SJCRH30 (cell line): ENCODE measurements at places on chromosomes 7 and 10. TPM values are rescaled to one million over a fixed set of nuclear protein-coding genes. Genes with fewer than 3 reads are reported as not detected.

SPAM1 gene
- not detected in 2 replicates for total RNA-seq

GDF10 gene
- total RNA-seq = not detected in 2 replicates

- H3K36me3 ChIP-seq = no peaks in the 10 kb centered on the region
- no peaks in the 10 kb centered on the region; the same call in 1 of the 2 replicates for H3K27me3 ChIP-seq
- no peak for DNase-seq
- H3K4me3 ChIP-seq = no peak overlapping the region
- no peak overlapping the region for H3K27ac ChIP-seq
- no peaks in the 10 kb centered on the region for H3K4me1 ChIP-seq
Measured at GRCh38 chr7:118149394-118149793, 34.6 kb upstream of the LSM8 start.

GRCh38 chr10:74851831-74852230, 25.4 kb downstream of the KAT6B start:
- H3K4me3 ChIP-seq = no peak overlapping the region
- no peak overlapping the region for H3K27ac ChIP-seq
- no peak for DNase-seq
- no peaks in the 10 kb centered on the region for H3K4me1 ChIP-seq
- no peaks in the 10 kb centered on the region for H3K27me3 ChIP-seq

NPSR1 gene
- not detected in 2 replicates for total RNA-seq

- no peak for DNase-seq
- H3K4me1 ChIP-seq = peaks cover 14% of the 10 kb centered on the region
- no peak overlapping the region for H3K4me3 ChIP-seq
- no peak overlapping the region; the same call in 1 of the 2 replicates for H3K27ac ChIP-seq
Measured at GRCh38 chr10:70597856-70598815, 4.4 kb downstream of the PRF1 start.

OR6V1 gene
- total RNA-seq = not detected in 2 replicates

- H3K27me3 ChIP-seq = no peaks in the 10 kb centered on the region
- H3K4me3 ChIP-seq = no peak overlapping the region
- no peak overlapping the region for H3K27ac ChIP-seq
- peaks cover 11% of the 10 kb centered on the region; the same call in 1 of the 2 replicates for H3K4me1 ChIP-seq
Measured at GRCh38 chr7:47648275-47648925, 66.5 kb upstream of the TNS3 start.

DNA sequence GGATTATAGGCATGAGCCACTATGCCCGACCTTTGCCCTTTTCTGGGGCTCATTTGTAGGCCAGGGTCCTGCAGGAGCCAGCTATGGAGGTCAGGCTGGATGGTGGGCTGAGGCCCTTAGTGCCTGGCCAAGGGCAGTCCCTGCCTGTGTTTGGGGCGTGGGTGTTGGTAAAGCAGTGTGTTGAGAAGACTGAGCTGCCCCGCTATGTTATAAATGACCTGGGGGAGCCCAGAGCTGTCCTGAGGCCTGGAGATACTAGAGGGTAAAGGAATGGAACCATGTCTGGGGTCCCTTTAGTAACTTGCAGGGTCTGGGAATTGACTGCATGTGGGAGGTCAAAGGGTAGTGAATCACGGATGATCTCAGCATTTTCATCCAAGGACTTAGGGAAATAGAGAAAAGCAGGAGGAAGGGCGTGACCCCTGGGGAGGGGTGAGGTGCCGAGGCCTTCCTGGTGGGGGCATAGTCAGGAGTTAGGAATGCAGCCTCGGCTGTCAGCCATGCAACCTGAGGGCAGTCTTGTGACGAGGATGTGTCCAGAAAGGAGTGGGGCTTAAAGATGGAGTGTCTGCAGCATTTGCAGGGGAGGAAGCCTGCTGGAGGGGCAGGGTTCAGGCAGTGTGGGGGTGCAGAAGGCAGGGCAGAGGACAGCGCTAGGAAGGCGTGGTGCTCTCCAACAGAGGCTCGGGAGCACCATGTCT, 31.5 kb downstream of the TMEM248 start:
- H3K4me1 ChIP-seq = no peaks in the 10 kb centered on the region
- DNase-seq = no peak
- H3K4me3 ChIP-seq = no peak overlapping the region
- H3K27me3 ChIP-seq = no peaks in the 10 kb centered on the region
- no peak overlapping the region for H3K27ac ChIP-seq

TRIM73 gene
- 0.20 and 1.8 TPM in 2 replicates for total RNA-seq

DNA sequence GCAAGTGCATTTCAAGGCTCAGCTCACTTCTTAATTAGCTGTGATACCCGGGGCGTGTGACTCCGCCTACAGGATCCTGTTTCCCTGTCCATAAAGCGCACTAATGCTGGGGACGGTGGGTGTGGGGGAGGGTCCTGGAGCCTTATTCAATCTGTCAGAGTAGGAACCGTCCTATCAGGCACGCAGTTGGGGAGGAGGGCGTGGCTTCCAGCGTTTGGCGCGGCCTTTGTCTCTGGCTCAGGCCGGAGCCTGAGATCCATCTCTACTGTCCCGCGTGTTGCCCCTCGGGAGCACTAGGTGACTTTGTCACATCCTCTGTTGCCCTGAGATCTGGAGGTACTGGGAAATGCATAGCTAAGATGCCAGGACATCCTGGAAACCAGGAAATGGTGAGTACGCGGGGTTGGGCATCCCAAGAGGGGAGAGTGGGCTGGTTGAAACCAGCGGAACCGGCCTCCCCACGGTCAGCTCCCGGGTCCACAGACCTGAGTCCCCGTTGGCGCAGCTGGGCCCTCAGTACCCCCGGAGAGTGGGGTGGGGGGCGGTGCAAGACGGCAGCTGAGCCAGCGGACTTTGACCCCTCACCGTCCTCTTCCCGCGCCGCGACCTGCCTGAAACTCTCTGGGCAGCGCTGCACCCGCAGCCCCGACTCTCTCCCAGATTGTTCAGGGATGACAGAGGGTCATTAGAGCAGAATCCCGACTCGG, 104.4 kb upstream of the ZNF92 start:
- H3K27ac ChIP-seq = peak overlapping the region; percentile 71
- H3K36me3 ChIP-seq = no peaks in the 10 kb centered on the region
- H3K27me3 ChIP-seq = no peaks in the 10 kb centered on the region; the same call in 1 of the 2 replicates
- peaks cover 13% of the 10 kb centered on the region for H3K4me1 ChIP-seq
- peak overlapping the region; percentile 86 for H3K4me3 ChIP-seq

PRSS1 gene
- not detected in 2 replicates for total RNA-seq

GRCh38 chr7:97064972-97065587, 40.4 kb upstream of the DLX5 start:
- DNase-seq = peak; percentile 80
- H3K27me3 ChIP-seq = no peaks in the 10 kb centered on the region
- no peak overlapping the region for H3K27ac ChIP-seq
- H3K4me3 ChIP-seq = no peak overlapping the region

GRCh38 chr7:13920053-13920697, 69.3 kb downstream of the ETV1 start:
- no peaks in the 10 kb centered on the region for H3K36me3 ChIP-seq
- H3K27me3 ChIP-seq = no peaks in the 10 kb centered on the region
- peak overlapping the region; percentile 18 for H3K4me3 ChIP-seq
- DNase-seq = peak; percentile 98
- H3K27ac ChIP-seq = peak overlapping the region; percentile 91

DNA sequence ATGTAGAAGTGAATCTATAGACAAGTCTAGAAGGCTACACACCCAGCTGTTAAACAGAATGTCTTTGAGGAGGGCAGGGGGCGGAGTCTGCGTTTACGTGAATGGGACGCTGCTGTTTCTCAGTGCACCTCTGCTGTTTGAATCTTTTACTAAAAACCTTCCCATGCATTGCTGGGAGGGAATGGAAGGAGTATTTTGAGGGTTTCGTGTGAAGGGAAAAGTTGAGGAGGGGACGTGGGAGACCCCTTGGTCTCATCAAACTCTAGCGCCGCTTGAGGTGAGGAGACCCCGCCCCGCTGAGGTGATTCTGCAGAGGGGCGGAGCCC, 492 bp upstream of the VCL start:
- no peaks in the 10 kb centered on the region for H3K27me3 ChIP-seq
- no peak for DNase-seq
- H3K36me3 ChIP-seq = no peaks in the 10 kb centered on the region
- H3K27ac ChIP-seq = no peak overlapping the region; the same call in 1 of the 2 replicates
- H3K4me1 ChIP-seq = 0 out of 2 replicates have a peak, but pooled peaks cover 2% of the 10 kb centered on the region

- no peaks in the 10 kb centered on the region for H3K4me1 ChIP-seq
- no peak overlapping the region for H3K27ac ChIP-seq
- H3K4me3 ChIP-seq = no peak overlapping the region
- H3K36me3 ChIP-seq = no peaks in the 10 kb centered on the region
Measured at GRCh38 chr10:29199339-29199738, 89.5 kb upstream of the LYZL1 start.

MALSU1 gene
- total RNA-seq = 86.7 and 89.2 TPM in 2 replicates

- no peaks in the 10 kb centered on the region for H3K27me3 ChIP-seq
- no peaks in the 10 kb centered on the region for H3K36me3 ChIP-seq
- peaks cover 9% of the 10 kb centered on the region; the same call in 1 of the 2 replicates for H3K4me1 ChIP-seq
- no peak overlapping the region for H3K4me3 ChIP-seq
- no peak for DNase-seq
Measured at GRCh38 chr10:21315645-21316220, 209.7 kb downstream of the SKIDA1 start.

ELFN1 gene
- total RNA-seq = 1.3 and 1.7 TPM in 2 replicates

CPED1 gene
- total RNA-seq = 3.6 and 4.4 TPM in 2 replicates

CYP2C19 gene
- not detected in 2 replicates for total RNA-seq

PRPS1L1 gene
- total RNA-seq = not detected in 2 replicates

DNA sequence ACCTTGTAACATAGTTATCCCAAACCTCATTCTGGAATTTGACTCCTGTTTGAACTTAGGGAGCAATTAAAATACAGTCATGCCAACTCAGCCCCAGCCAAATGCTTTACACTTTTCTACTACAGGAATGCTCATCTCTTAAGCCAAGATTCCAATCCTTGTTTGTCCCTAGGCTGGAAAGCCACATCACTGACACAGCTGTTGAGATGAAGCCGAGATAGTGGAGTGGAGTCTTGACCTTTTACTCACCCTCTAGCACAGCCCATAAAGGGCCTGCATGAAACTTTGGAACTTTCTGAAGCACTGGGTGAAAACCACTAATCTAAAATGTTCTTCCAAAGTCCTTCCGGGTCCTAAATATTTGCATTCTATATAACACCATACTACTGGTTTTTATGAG, 247.3 kb downstream of the ETV1 start:
- peak overlapping the region; percentile 51 for H3K27ac ChIP-seq
- H3K4me3 ChIP-seq = no peak overlapping the region
- peak; percentile 87 for DNase-seq
- H3K27me3 ChIP-seq = no peaks in the 10 kb centered on the region
- H3K36me3 ChIP-seq = no peaks in the 10 kb centered on the region

SRRM3 gene
- total RNA-seq = 0.43 and 0.51 TPM in 2 replicates
